NCI-H187 (cell line): ENCODE measurements at places on chromosomes 6 and 20.

- DNase-seq: no peak
Observed at GRCh38 chr6:159646733-159647132, 46.3 kb downstream of the SOD2 start.

DNA sequence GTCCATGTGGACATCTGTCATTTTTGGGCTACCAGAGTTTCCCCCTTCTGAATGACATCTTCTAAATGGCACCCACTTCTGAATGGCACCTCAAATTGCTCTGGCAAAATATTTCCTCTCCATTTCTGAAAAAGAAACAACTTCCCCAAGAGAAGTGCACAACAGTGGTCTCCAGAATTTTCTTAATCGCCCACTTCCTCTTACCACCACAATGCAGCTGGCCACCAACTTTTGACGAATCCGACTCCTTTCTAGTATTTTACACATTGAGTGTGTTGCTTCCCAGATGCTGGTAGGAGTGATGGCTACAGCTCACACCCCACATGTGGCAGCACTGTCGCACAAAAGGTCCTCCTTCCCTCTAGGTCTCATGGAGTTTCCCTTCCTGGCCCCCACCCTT, 216.1 kb downstream of the FOXA2 start:
- DNase-seq: no peak

GRCh38 chr6:156988276-156989158, 211.3 kb downstream of the ARID1B start:
- DNase-seq: peak; percentile 16

DNA sequence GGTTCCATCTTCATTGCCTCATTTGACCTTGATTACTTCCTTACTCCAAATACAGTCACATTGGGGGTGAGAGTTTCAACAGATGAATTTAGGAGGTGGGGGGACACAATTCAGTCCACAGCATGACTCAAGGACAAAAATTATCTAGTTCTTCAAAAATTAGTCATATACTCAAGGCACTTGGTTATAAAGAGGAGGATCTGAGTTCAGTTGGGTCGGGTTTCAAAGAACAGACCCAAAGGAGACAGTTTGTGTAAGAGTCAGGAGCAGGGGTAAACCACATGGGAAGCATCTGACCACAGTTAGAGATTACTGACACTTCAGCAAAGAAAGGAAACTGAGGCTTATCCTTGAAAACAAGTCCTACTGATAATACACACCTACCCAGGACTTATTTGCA, 138.0 kb downstream of the TBC1D7 start:
- DNase-seq: no peak

GRCh38 chr20:20207872-20208271, 155.5 kb downstream of the CFAP61 start:
- DNase-seq: no peak

- DNase-seq: no peak
Observed at GRCh38 chr6:12383448-12383847, 93.3 kb downstream of the EDN1 start.

- DNase-seq: no peak
Observed at GRCh38 chr20:33827634-33828325, 16.6 kb downstream of the CHMP4B start.

- DNase-seq: no peak
Observed at GRCh38 chr6:30207619-30208295, 5.4 kb downstream of the TRIM26 start.

DNA sequence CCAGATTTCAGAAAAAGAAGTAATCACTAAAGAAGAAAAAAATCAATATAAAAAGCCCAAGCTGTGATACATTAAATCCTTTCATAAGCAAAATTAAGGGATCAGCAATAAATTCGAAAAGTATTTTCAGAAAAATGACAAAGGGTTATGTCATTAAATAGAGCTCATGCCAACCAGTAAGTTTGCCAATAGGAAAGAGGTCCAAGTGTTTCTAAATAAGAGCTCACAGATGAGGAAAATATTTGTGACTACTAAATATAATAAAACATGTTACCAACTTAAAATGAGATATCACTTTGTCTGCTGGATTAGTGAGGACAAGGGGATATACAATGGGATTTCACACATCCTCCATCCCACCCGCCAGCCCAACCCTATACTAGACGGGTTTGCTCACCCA, 140.3 kb upstream of the EYA4 start:
- no peak for DNase-seq

- no peak for DNase-seq
Observed at GRCh38 chr20:3551681-3552434, 81.0 kb downstream of the ATRN start.

DNA sequence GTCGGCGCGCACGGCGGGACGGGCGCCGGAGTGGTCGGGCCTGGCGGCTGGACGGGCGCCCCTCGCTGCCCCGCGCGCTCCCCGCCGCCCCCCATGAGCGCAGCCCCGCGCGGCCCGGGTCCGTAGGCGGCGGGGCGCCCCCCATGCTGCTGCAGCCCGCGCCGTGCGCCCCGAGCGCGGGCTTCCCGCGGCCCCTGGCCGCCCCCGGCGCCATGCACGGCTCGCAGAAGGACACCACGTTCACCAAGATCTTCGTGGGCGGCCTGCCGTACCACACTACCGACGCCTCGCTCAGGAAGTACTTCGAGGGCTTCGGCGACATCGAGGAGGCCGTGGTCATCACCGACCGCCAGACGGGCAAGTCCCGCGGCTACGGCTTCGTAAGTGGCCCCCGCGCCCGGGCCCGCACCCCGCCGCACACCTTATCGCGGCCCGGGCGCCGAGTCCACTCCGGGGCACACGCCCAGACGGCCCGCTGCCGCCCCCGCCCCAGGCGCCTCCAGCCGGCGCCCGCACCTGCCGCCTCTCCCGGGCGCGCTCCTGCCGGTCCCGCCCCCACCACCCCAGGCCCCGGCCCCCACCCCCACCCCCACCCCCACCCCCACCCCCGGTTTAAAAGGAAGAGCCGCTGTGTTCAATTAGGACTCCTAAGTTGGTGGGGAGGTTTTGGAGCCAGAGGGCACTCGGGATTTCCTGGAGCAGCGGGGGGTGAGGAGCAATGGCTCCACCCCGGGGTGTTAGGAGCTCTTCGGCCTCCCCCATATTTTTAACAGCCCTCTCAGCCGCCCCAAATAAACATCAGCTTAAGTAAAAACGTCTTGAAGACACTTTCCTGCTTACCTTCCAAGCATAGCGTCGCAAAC, 474 bp downstream of the RBM38 start:
- no peak for DNase-seq

DNA sequence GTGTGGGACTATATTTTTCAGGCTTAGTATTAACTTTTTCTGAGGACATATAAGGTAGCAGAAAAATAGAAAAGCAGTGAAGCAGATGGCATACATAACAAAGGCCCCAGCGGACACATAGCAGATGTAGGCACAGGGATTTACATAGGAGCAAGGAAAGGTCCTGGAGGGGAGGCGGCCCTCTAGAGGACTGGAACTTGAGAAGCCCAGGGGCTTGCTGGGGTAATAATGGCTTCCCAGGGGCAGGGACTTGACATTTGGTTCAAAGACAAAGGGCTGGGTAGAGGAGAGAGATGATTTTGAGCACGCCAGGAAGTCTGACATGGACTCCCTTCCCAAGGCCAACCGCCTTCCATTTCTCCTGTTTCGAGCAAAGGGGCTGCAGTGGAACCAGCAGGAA, 31.7 kb upstream of the OSTM1 start:
- no peak for DNase-seq

- no peak for DNase-seq
Observed at GRCh38 chr20:10971096-10971495, 297.3 kb upstream of the JAG1 start.

- no peak for DNase-seq
Observed at GRCh38 chr6:108323710-108324466, 29.0 kb downstream of the AFG1L start.

GRCh38 chr6:134065706-134066105, 13.3 kb upstream of the SLC2A12 start:
- no peak for DNase-seq

DNA sequence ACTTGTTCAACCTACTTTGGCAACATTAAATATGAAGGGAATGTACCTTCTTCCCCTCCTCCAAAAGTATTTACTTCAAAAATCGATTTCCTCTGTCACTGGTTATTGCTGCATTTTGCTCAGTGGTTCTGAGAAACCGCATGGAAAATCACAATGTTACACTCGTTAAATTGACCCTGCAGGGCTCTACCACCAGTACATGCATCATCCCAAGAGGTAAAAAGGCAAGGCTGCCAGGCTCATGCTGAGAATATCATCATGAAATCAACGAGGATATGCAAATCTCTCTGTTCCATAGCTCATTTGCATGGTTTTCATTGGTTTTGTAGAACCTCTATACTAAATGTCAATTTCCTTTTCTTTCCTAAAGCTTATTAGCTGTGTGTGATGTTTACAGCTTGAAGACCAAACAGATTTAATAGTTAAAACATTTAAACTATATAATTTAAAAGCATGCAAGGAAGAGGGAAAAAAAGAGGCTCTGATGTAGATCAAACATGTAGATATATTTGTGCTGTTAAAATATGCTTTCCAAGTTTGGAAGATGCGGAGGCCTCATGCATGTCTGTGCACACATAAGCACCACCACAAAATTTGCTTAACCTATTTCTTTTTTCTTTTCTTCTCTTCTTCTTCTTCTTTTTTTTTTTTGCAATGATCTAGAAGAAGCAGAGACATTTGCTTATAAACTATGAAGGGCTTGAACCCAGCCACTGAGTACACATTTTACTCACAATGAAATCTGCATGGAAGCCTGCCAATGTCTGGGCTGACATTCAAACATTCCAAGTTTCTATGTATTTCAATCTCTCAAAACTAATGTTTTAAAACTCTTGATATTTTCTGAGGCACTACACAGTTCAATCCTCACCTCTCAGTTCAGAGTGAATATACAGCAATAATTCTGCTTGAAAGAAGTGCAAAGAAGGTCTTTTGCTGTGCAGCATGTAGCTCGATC, 194.0 kb downstream of the GMPR start:
- DNase-seq: no peak

DNA sequence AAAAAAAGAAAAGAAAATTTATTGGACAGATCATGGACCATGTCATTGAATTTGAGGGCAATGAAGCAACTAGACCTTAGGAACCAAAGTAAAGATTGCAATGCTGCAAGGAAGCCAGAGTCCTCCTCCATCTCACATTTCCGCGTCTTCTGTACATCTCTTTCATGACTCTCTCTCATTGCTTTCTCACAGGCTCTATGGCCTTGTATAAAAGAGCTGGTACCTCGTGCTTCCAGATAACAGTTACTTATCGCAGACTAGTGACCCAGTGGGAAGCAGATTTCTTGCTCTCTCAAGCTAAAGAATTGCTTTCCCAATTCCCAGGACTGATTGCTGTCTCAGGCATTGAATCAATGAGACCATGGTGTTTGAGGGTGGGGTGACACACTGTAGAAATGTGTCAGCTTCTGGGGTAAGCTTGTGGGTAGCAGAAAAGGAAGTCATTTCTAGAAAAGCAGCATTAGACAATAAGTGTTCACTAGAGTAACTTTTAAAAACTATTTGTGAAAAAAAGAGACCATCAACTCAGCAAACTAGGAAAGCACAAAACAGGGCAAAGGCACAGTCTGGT, 635.3 kb downstream of the UTRN start:
- DNase-seq: no peak

DNA sequence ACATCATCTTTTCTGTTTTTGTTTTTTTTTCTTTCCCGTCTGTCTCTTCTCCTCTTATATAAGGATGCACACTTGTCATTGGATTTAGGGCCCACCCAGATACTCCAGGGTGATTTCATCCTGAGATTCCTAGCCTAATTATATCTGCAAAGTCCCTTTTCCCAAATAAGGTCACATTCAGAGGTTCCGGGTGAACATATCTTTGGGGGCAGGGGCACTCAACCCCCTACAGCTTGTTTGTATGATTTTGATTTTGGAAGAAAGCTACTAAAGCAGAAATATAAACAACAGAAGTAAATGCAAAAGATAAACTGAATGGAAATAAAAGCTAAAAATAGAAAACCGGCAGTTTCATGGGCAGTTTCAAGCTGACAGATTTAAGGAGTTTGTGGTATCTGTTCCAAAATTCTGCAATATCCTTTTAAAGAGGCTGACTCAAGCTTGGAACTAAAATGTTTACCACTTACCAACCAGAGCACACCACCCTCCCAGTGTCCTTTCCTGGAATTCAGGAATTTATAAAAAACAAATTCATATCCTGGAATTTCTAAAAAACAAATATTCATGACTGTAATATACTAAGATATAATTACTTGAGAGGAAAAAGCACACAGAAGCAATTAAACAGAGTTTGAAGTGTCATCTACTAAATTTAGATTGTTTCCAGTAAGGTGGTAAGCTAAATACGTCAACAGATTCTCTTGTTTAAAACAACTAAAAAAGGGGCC, 100.0 kb upstream of the CARMIL1 start:
- no peak for DNase-seq

- DNase-seq: no peak
Observed at GRCh38 chr6:136158971-136159370, 91.1 kb downstream of the MTFR2 start.

DNA sequence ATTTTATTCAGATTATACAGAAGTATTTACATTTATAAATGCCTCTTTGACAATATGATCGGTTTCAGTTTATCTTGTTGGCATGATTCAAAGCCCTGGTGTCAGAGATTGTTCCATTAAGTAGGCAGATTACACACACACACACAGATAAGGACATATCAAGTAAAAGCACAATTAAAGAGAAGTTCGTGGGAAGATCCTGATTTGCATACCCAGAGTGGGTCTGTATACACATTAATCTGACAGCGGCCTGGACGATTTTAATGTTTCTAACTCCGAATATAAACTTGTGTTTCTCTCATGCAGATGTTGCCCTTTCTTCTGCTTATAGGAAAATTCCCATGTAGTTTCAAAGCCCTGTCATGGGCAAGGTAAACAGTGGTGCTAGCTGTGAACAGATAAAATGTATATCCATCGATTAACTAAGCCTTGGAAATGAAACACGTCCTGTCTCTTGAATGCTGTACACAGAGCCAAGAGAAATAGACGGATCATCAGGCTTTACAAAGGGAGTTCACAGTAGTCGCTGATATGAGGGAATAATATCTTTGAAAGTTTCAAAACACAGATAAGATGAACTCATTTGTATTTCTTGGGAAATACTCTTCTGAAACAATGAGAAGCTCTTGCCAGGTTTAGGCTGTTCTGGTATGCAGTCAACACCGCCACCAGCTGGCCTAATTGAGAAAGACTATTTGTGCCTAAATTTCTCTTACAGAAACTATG, 108.2 kb upstream of the GMDS start:
- peak; percentile 39 for DNase-seq

- no peak for DNase-seq
Observed at GRCh38 chr6:4486568-4487315, 289.5 kb upstream of the CDYL start.

DNA sequence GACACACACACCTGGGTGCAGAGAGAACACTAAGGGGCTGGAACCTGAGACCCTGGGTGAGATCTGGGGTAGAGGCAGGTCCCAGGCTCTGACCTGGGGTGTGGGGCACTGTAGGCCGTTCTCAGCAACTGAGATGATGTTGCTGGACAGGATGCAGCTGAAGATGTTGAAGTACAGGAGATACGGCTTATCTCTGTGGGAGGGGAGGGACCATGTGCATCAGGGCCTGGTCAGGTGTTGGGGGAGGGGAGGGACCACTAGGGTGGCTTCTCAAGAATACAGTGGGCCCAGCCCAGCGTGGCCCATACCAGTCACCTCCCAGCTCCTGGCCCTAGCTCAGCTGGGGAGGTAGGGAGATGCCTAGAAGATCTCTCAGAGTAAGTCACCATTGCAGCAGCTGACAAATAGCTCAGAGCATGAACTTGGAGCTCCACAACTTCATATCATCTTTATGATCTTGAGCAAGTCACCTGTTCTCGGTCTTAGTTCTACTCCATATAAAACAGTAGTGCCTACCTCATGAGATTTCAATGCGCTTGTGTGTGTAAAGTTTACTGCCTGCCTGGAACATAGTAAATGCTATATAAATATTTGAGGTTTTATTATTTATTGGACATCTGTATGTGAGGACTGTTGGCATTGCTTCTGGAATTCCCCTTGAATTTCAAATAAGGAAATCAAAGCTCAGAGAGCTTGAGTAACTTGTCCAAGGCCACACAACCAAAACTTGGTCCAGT, 3.8 kb downstream of the SLC44A4 start:
- DNase-seq: no peak
